ENCODE measurements at places on chromosomes 6 and 20.

GRCh38 chr6:149534742-149535141 is 11.1 kb downstream of the PPIL4 start:
- no peak for DNase-seq

DNA sequence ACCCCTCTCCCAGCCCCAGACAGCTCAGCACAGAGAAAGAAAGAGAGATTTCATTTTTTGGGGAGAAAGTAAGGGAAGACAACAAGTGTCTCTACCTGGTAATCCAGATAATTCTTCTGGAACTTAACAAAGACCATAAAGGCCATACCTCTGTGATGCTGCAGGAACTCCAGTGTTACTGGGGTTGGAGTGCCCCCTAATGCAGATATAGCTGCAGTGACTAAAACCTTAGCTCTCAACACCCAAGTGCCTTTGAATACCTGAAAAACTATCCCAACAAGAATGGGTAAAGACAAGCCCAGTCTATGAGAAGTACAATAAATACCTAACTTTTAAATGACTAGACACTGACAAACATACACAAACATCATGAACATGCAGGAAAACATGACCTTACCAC is 365.3 kb upstream of the PTCHD4 start:
- no peak for DNase-seq

GRCh38 chr6:22017766-22018165 is 279.1 kb downstream of the PRL start:
- DNase-seq, result no peak

DNA sequence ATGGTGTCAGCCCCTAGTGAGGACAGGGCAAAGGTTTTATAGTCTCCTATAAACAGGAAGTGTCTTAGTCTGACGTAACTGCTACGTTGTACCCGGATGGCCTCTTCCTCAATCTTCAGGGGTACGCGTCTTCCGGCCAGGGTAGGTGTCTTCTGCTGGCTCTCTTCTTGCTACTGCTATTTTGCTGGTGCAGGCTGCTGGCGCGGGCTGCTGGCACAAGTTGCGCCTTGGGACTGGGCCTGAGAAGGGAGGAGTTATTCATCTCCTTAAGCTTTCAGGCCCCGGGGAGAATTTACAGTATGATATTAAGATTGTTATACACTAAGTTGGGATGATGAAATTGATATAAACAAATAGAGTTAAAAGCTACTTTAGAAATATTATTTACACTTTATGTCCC is 74.4 kb downstream of the HDGFL1 start:
- no peak for DNase-seq

DNA sequence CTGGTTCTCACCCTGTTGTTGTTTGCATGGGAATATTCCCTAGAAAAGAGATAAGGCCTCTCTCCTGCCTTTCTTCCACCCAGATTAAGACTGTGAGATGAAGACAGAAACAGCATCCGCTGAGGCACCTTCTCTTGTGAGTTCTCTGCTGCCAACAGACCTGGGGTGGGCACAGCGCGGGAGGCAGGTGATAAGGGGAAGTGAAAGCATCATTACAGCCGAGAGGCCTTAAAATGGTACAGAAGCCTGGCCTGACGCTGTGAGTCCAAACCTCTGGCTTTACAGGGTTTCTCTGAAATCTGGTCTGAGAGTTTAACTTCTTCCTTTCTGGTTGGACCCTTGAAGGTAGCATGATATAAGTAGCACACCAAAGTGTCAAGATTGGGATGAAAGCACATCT is 21.0 kb upstream of the IYD start:
- DNase-seq, result no peak

DNA sequence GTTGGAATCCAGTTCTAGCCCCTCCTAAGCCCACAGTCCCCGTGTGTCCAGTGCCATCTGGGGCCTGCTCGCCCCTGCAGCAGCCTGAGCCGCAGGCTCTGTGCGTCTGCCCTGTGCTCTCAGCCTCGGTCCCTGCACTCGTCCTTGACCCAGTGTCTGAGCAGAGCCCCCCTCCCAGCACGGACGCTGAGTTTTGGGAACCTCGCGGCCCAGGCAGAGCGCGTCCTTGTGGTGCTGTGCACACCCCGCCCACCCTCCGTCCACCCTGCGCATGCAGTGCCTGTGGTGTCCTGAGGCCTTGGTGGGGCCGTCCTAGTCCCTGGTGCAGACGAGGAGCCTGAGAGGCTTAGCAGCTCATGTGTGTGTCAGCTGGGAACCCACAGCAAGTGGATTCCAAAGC is 31.6 kb downstream of the OSBPL2 start:
- DNase-seq, result no peak

DNA sequence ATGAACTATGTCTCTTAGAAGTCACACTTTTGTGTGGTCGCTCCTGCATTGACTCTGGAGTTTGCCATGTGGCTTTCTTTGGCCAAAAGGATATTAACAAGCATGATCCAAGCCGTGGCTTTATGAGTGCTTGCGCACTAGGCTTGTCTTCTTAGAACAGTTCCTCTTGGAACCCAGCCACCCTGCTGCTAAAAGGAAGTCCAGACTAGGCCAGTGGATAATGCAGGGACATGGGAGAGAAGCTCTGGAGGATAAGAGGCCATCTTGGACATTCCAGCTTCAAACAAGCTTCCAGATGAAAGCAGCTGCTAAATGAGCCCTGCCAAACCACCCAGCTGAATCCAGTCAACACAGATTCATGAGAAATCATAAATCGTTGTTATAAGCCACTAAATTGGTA is 346.4 kb downstream of the CDC5L start:
- DNase-seq, result no peak

GRCh38 chr6:82875573-82876185 is 190.0 kb downstream of the UBE3D start:
- no peak for DNase-seq

GRCh38 chr6:106894978-106895702 is 79.4 kb downstream of the CD24 start:
- DNase-seq, result no peak

DNA sequence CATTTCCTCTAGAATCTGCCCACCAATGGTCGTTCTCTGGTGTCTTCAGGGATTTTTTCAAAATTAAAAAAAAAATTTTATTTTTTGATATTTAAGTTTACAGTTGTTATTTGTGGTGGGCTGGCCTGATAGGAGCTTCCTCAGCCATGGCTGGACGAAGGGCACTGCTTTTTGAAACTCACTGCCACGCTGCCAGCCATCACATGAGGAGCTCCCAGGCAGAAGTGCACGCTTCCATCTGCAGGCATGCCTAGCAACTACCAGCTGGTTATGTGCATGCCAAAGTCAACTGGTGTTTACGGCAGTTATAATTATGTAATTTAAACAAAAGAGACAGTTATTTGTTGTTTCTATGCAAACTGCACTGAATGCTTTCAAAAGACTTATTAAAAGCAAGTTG is 105.1 kb downstream of the IRF4 start:
- no peak for DNase-seq

GRCh38 chr6:121216928-121217327 is 117.4 kb downstream of the TBC1D32 start:
- no peak for DNase-seq

DNA sequence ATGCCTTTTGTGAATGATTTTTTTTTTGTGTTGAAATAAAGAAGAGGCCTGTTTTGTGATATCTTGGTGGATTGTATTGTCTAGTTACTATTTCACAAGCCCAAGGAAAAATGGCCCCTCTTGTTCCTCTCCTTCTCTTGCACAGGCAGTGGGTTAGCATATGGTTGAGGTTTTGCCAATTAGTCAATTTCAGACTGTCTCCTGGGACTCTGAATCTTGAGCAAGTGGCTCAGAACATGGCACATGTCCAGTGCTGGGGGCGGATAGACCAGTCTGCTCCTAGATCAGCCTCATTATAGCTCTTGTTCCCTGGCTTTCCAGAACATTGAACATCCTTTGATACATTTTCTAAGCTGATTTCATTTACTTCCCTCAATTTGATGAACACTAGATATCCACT is 589.2 kb downstream of the PHF3 start:
- no peak for DNase-seq

DNA sequence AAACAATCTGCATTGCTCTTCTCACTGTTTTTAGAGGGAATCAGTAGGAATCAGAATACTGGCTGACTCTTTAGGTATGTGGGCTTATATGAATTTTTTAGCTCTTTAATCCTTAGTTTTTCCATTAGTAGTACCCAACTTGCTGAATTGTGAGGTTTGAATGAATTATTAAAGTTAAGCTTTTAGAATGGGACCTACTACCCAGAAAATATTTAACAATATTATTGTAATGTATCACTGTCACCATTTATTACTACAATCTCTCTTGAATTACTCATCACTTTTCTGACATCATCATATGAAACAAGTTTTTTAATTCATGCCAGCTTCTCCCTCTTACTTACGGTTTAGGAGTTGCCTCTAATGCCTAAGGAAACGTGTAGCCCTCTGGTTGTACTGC is 212.7 kb downstream of the BCKDHB start:
- DNase-seq, result no peak

- DNase-seq, result peak; percentile 63
These were observed 135.6 kb upstream of the UST start for GRCh38 chr6:148611213-148611612.

GRCh38 chr6:53735896-53736295 is 58.9 kb upstream of the LRRC1 start:
- no peak for DNase-seq

DNA sequence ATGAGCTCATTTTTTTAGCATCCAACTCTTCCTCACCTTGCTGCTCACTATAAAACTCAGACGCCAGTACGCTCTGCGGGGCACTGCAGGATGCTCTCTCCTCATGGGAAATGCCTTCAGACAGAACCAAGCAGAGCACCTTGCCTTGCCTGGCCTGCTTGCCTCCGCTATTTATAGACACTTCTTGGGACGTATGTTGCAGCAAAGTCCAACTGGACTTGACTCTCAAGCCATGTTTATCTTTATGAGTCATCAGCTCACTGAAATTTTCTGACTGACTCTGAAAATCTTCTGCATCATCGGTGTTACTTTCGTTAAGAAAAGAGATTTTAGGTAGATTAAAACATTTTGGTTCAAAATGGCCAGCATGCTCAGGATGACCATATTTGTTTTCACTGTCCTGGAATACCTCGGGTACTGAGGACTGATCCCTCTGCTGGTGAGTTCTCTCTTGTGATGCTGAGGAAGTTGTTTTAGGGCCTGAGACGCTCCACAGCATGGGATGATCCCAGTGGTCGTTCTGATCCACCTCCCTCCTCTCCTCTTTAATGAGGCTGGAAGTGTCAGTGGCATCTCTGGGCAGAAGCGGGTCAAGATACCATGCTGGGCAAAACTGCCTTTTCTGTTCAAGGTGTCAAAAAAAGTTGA is 204.5 kb downstream of the KIF16B start:
- DNase-seq, result no peak

- no peak for DNase-seq
These were observed 124.7 kb upstream of the GPR6 start for GRCh38 chr6:109853426-109853825.

- DNase-seq, result no peak
These were observed 733 bp upstream of the PSORS1C2 start for GRCh38 chr6:31139599-31139998.

DNA sequence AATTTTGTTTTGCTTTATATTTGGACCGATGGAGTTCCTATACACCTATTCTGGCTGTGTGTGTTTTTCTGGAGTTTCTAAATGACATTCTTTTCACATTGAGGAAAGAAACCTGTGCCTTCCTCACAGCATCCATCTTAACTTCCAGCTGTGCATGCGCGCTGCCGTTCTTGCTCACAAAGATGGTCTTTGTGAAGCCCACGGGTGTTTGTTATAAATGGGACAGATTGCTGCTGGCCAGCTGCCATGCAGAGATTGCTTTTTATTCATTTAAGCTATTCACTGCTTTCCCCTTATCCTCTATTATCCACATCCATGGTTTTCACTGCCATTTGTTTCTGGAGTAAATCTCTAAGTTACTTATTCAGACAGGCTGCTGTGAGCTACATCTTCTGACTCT is 54.2 kb downstream of the SYNDIG1 start:
- DNase-seq, result no peak

- DNase-seq, result peak; percentile 71
These were observed 98.2 kb upstream of the HDGFL1 start for GRCh38 chr6:22471132-22471690.

GRCh38 chr6:169344750-169345065 is 91.1 kb upstream of the THBS2 start:
- no peak for DNase-seq

GRCh38 chr6:40754461-40755045 is 167.4 kb upstream of the LRFN2 start:
- DNase-seq, result no peak

DNA sequence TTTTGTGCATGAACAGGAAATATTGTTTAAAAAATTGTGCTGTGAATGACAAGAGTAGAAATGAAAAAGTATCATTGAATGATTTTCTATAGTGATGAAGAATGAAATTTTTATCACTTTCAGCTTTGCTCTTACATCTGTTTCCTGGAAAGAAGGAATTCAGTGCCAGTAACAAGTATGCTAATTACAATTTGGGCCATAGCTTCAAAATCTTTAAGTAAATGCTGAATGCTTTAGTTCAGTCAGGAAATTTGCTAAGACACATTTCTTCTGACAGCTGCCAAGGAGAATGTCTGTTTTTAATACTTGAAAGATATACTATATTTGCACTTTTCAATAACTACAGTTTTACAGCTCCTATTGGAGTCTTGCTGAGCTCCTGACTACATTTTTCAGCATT is 203.7 kb upstream of the RSPO3 start:
- DNase-seq, result no peak

DNA sequence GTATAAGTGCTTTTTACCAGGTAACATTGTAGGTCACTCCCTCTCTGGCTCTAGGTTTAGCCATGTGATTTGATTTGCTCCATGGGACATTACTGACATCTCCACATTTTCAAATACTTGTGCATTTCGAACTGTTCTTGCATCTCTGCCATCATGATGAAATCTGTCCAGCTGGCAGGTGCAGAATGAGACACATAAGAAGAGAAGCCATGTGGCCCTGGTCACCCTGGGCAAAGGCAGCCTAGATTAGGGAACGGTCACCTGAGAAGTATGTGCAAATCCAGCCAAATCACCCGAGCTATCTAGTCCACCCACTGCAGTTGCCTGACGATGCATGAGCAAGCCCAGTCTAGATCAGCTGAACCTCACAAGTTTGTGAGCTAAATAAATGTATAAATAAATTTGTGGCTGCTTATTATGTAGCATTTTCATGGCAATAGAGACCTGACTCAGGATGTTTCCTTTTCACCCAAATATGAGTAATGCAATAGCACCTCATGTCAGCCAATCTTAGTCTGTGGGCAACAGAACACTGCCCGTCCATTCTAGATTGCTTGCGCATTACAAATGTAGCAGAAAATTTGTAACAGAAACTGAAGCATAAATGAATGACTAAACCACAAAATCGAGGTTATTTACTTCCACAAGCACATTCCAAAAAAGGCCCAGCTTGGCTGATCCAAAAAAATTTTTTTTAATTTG is 115.2 kb downstream of the PAK5 start:
- no peak for DNase-seq

GRCh38 chr6:154893917-154894316 is 101.2 kb upstream of the TIAM2 start:
- DNase-seq, result no peak

DNA sequence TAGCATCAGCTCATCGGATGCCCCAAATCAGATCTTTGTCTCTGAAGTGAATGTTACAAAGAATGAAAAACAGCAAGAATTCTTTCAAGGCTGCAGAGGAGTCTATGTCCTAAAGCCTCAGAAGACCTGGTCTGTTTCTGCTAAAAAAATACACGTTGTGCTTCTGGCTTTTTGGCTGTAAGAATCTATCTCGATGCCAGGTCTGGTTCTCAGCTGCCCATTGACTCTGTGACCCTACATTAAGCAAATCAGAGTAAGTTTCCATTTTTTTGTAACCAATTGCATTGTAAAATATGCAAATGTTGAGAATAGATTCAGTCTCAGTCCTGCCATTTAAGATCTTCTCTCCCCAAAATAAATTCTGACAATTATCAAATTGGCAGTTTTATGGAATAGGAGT is 705.4 kb downstream of the RFPL4B start:
- DNase-seq, result no peak
